ENCODE measurements at places on chromosomes 12 and 14. TPM values are rescaled to one million over a fixed set of nuclear protein-coding genes. Genes with fewer than 3 reads are reported as not detected.

Gene SYNE2
- 14.7 TPM for polyA plus RNA-seq

GRCh38 chr12:12294215-12295005 is 27.6 kb upstream of the LRP6 start:
- no peaks in the 10 kb centered on the region for H3K36me3 ChIP-seq
- H3K4me3 ChIP-seq = no peak overlapping the region
- H3K27ac ChIP-seq = no peak overlapping the region
- H3K27me3 ChIP-seq = no peaks in the 10 kb centered on the region

GRCh38 chr12:92233346-92234015 is 87.8 kb upstream of the BTG1 start:
- no peaks in the 10 kb centered on the region for H3K4me1 ChIP-seq
- no peak for DNase-seq
- no peaks in the 10 kb centered on the region for H3K36me3 ChIP-seq
- H3K27ac ChIP-seq = no peak overlapping the region

GRCh38 chr14:74457565-74457895 is 31.5 kb upstream of the SYNDIG1L start:
- no peaks in the 10 kb centered on the region for H3K4me1 ChIP-seq
- DNase-seq = no peak
- no peak overlapping the region for H3K4me3 ChIP-seq
- H3K36me3 ChIP-seq = no peaks in the 10 kb centered on the region
- no peaks in the 10 kb centered on the region for H3K27me3 ChIP-seq
- no peak overlapping the region for H3K27ac ChIP-seq

DNA sequence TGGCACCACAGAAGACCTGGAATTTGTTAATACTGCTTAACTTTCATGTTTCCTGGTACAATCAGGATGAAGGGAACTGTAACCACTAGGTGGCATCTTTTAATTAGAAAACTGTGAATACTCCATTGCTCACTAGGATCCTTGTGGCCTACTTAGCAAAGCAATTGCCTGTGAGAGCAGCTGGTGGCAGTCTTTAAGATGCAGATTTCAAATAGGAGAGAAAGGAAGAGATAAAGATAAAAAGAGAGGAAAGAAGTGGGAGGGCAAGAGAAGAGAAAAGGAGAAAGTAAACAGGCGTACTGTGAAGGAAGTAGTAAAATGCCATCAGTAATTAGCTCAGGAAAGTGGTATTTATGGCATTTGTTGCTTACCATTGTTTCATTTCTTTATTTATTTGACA is 114.5 kb downstream of the RAD51B start:
- DNase-seq = no peak
- no peaks in the 10 kb centered on the region for H3K27me3 ChIP-seq
- H3K4me1 ChIP-seq = no peaks in the 10 kb centered on the region
- H3K4me3 ChIP-seq = no peak overlapping the region
- H3K27ac ChIP-seq = no peak overlapping the region

GRCh38 chr14:61444215-61444768 is 122.9 kb downstream of the PRKCH start:
- H3K4me3 ChIP-seq = no peak overlapping the region
- no peaks in the 10 kb centered on the region for H3K36me3 ChIP-seq
- no peaks in the 10 kb centered on the region for H3K27me3 ChIP-seq

Gene RASSF3
- polyA plus RNA-seq = 85.1 TPM

DNA sequence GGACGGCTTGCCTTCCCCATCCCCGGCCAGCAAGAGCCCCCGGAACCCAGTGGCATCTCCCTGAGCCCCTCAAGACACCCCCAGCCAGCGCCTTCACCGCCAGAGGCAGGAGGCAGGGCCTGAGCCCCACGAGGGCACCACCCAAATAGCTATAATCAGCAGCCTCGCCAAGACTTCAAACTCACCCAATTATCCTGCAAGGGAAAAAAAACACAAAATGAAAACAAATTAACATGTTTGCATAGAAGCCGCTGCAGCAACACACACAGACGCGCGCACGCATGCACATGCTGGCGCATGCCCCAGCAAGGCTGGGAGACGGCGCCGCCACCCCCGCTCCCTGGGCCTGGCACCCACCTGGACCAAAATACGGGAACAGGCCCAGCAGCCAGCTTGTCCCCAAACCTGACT is 15.8 kb downstream of the FAM222A start:
- DNase-seq = peak; percentile 56
- H3K27me3 ChIP-seq = no peaks in the 10 kb centered on the region
- no peaks in the 10 kb centered on the region for H3K36me3 ChIP-seq
- no peak overlapping the region for H3K27ac ChIP-seq
- H3K4me1 ChIP-seq = no peaks in the 10 kb centered on the region
- H3K4me3 ChIP-seq = no peak overlapping the region

DNA sequence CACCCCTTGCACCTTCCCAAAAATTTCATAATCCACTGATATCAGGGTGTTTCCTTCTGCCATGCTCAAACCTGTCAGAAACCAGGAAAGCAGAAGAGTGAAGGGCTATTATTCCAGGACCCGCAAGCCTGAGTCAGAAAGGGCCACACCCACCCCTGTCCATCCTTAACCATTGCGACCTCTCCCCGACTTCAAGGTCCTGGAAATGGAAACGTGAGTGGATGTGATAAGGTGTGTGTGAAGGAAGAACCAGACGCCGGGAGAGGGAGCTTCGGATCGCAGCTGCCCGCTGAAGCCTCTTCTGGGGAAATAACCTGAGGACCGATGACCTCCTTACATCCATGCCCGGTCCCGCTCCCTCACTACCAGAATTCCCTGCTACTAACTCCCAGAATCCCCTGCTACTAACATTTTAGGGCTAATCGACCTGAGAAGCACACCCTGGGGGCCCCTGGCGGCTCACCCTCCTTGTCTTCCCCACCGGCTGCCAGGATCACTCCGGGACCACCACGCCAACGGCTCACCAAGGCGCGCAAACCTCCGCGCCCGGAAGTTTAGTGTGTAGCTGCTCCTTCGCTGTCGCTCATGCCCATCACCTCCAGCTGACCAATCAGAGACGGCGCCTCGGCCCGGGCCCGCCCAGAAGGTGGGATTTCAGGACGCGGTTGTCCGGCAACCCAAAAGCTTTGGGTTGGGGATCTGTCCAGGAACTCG is at the start of gene ACYP1:
ACYP1 (minus strand) TSS at position 534 of the 714 bp plus-strand sequence; CDS start at position 63, 471 bp downstream.
- DNase-seq = peak; percentile 94
- no peaks in the 10 kb centered on the region for H3K4me1 ChIP-seq
- H3K4me3 ChIP-seq = peak within 1 kb of the TSS; percentile 82
- H3K27ac ChIP-seq = no peak within 1 kb of the TSS
- H3K27me3 ChIP-seq = no peaks in the 10 kb centered on the region
- no peaks in the 10 kb centered on the region for H3K36me3 ChIP-seq

Gene GUCY2C
- polyA plus RNA-seq = 3.0 TPM

Gene SLCO1C1
- 0.20 TPM for polyA plus RNA-seq

Gene TMEM63C
- polyA plus RNA-seq = 0.13 TPM

DNA sequence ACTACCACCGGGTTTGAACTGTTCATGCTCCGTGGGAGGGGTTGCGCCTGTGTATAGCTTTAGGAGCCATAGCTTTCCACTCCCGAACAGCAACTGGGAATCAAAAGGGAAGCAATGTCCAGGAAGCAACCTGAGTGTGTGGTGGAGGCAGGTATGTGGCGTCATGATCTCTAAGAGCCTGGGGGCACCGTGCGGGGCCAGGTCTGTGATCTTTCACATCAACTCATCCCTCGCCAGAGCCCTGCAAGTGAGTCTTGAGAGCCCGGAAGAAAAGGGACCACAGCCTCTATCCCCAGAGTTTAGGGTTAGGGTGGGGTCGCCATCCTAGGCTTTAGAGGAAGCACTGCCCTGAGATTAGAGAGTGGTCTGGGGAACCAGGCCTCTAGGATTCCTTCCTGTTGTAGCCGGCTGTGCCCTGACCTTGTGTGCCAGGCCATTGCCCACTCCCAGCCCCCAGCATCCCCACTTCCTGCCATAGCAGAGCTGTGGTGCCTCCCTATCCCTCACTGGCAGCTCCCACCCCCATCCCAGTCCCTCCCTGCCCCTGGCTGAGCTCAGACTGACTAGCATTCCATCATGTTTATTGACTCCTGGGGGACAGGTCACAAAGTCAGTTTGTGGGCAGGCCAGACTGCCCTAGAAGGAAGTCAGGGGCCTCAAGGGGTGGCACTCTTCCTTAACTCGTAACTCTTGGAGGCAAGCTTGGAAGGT is 745 bp upstream of the ADCY4 start:
- no peak overlapping the region for H3K27ac ChIP-seq
- H3K4me1 ChIP-seq = no peaks in the 10 kb centered on the region
- H3K4me3 ChIP-seq = no peak overlapping the region
- H3K27me3 ChIP-seq = no peaks in the 10 kb centered on the region

Gene MMP17
- 5.4 TPM for polyA plus RNA-seq

DNA sequence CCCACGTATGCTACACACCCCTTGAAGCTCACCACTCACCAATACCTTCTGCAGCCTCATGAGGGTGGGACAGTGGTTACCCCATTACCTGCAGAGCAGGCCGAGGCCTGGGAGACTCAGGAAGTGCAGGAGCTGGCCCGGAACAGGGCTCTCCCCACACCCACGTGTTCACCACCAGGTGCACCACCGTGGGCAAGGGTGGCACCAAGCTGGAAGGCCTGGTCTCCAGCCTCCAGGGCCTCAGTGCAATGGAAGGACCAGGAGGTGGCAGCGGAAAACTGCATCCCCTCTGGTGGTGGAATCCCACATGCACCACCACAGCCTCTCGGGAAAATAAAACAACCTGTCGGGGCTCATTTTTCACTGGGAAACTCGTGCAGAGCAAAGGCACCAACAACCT is 36.4 kb downstream of the ITPK1 start:
- H3K4me3 ChIP-seq = no peak overlapping the region
- H3K36me3 ChIP-seq = no peaks in the 10 kb centered on the region
- peaks cover 2% of the 10 kb centered on the region for H3K4me1 ChIP-seq
- no peak overlapping the region for H3K27ac ChIP-seq
- no peaks in the 10 kb centered on the region for H3K27me3 ChIP-seq

DNA sequence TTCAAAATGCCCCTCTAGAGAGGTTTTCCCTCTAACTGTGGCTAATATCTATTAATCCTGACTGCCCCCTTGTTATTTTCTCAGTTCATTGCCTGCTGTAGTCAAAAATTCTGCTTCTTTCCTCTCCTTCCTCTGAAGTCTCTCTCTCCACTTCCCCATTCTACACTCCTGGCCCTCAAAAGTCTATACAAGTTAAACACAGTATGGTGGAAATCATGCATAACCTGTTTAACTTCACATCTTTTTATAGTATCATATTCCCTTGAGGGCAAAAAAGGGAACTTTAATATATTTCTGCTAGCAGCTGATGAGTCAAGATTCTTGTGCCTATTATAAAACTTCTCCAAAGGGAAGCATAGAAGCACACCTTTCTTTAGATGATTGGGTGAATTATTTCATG is 16.7 kb downstream of the GRIP1 start:
- DNase-seq = no peak
- no peak overlapping the region for H3K4me3 ChIP-seq
- H3K27ac ChIP-seq = no peak overlapping the region

- no peak overlapping the region for H3K27ac ChIP-seq
- no peaks in the 10 kb centered on the region for H3K27me3 ChIP-seq
- peak; percentile 24 for DNase-seq
- H3K4me1 ChIP-seq = no peaks in the 10 kb centered on the region
- H3K4me3 ChIP-seq = no peak overlapping the region
These were observed 5.8 kb upstream of the C1RL start for GRCh38 chr12:7114851-7115250.

Gene SLC39A2
- polyA plus RNA-seq = not detected

DNA sequence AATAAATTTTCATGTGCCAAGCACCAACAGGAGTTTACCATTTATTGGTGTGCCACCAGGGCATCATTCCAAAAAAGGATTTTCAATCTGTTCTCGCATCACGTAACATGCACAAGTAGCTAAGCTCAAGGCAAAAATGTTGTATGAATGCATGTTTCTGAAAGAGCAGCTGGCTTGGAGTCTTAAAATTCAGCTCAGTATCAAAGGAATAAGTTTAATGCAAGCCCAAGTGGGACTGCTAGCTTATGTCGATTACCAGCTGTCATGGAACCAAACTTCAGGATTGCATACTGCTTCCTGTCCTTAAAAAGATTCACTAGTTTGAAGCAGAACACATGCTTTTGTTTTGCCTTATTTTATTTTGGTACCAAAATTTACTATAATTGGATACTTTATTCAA is 437.0 kb downstream of the FSCB start:
- no peak overlapping the region for H3K27ac ChIP-seq
- no peak overlapping the region for H3K4me3 ChIP-seq
- H3K4me1 ChIP-seq = no peaks in the 10 kb centered on the region
- no peaks in the 10 kb centered on the region for H3K27me3 ChIP-seq
- no peaks in the 10 kb centered on the region for H3K36me3 ChIP-seq
- DNase-seq = no peak

DNA sequence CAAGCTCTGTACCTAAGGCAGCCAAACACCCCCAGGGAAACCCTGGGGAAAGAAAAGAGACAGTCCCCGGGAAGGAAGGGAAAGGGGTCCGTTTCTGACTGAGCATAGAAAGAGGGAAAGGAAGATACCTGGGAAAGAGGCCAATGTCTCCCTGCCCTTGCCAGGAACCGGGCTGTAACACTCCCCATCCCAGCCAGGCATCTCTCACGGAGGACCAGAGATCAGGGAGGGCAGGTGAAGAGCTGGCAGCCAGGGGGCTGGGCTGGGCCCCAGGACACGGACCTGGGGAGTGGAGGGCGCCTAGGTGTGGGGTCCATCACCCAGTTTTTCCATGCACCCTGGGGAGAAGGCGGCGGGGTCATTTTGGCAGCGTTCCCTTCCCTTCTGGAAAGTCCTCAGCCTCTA is 18.9 kb upstream of the PLEKHH1 start:
- no peaks in the 10 kb centered on the region for H3K27me3 ChIP-seq
- H3K4me3 ChIP-seq = no peak overlapping the region
- no peaks in the 10 kb centered on the region for H3K36me3 ChIP-seq
- H3K27ac ChIP-seq = no peak overlapping the region
- H3K4me1 ChIP-seq = no peaks in the 10 kb centered on the region

DNA sequence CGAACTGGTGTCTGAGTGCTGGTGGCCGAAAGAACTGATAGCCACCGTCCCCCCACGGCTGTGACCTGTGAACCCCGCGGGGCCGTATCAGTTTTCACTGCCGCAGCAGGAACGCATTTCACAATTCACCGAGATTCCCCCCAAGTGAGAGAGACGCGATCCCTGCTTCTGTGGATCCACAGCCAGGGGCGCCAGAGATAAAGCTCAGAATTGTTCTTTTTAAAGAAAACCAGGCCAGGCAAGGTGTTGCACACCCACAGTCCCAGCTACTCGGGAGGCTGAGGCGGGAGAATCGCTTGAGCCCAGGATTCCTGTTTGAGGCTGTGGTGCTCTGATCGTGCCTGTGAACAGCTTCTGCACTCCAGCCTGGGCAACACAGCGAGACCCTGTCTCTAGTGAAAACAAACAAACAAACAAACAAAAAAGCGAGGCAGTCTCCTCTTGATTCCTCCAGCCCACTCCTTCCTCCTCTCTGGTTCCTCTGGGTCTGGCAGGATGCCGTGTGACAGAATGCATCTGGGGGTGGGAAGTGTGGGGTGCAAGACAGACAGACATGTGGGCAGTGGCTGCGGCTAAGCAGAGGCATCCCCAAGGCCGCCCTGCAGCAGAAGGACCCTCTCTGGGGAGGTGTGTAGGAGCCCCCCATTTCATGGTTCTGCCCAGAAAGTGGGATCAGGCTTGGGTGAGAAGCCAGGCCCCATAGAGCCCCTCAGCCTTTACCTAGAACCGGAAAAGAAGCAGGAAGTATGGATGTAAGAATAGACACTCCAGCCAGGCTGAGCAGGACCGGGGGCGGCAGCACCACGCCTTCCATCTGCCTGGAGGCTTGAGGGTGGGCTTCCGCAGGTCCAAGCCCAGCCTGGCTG is 39.2 kb upstream of the PPP1R13B start:
- no peak overlapping the region for H3K4me3 ChIP-seq
- no peak overlapping the region for H3K27ac ChIP-seq
- no peak for DNase-seq
- no peaks in the 10 kb centered on the region for H3K36me3 ChIP-seq

Gene FAM234B
- 0.95 TPM for polyA plus RNA-seq

Data from aorta (tissue), 5 donors.